Stimulated activated CD8-positive, alpha-beta memory T cell treated with anti-CD3 and anti-CD28 coated beads, Interleukin-7, amount 100 ng/mL, for 24 hours (primary cell): ENCODE measurements at places on chromosomes 4 and X.

GRCh38 chrX:131985526-131986049 is 37.5 kb upstream of the STK26 start:
- no peak for DNase-seq

- no peak for DNase-seq
Observed at GRCh38 chr4:96776920-96777527, 937.1 kb downstream of the PDHA2 start.

- DNase-seq, result no peak
Observed at GRCh38 chr4:156958276-156959074, 13.1 kb downstream of the PDGFC start.

DNA sequence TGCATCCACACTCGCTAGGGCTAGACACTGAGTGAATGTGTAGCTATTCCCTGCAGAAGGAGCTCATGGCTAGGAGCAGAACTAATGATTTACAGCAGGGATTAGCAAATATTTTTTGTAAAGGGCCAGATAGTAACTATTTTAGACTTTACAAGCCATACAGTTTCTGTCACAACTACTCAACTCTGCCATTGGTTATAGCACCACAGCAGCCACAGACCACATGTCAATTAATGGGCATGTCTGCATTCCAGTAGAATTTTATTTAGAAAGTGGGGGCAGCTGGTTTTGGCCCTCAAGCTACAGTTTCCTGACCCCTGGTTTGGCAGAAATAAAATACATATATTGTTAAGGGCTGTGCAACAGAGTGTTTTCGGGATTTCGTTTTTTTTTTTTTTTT is 192.6 kb downstream of the FRMPD4 start:
- DNase-seq, result no peak

DNA sequence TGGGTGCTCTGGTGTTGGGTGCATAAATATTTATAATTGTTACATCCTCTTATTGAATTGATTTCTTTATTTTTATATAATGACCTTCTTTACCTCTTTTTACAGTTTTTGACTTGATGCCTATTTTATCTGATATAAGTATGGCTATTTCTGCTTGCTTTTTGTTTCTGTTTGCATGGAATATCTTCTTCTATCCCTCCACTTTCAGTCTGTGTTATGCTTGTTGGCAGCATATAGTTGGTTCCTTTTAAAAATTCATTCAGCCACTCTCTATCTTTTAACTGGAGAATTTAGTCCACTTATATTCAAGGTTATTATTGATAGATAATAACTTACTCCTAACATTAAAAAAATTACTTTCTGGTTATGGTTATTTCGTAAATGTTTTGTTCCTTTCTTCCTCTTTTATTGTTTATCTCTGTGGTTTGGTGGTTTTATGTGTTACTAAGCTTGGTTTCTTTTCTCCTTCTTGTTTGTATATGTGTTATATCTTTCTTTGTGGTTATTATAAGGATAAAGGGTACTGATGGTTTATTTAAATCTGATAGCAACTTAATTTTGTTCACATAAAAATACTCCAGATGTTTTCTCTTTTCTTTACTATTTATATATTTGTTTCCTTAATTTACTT is 69.5 kb downstream of the IL15 start:
- DNase-seq, result no peak

DNA sequence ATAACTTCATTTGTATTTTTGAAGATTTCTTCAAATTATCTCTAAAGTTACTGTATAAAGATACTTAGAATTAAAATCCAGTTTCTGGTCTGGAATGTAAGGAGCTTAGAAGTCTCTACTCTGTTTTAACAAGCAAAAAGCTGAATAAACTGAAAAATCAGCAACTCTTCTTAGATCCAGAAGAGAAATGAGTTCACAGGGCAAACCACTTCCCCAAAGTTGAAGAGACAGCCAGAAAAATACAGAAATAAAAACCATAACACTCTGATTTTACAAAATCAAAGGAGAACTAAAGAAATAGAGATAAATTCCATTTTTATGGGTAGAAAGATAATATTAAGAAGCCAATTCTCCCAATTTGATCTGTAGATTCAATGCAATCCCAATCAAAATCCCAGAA is 1166.8 kb downstream of the ADGRL3 start:
- no peak for DNase-seq

- DNase-seq, result no peak
Observed at GRCh38 chrX:2967998-2968909, 38.1 kb upstream of the ARSH start.

GRCh38 chrX:143340190-143340589 is 177.1 kb downstream of the SPANXN3 start:
- DNase-seq, result no peak

DNA sequence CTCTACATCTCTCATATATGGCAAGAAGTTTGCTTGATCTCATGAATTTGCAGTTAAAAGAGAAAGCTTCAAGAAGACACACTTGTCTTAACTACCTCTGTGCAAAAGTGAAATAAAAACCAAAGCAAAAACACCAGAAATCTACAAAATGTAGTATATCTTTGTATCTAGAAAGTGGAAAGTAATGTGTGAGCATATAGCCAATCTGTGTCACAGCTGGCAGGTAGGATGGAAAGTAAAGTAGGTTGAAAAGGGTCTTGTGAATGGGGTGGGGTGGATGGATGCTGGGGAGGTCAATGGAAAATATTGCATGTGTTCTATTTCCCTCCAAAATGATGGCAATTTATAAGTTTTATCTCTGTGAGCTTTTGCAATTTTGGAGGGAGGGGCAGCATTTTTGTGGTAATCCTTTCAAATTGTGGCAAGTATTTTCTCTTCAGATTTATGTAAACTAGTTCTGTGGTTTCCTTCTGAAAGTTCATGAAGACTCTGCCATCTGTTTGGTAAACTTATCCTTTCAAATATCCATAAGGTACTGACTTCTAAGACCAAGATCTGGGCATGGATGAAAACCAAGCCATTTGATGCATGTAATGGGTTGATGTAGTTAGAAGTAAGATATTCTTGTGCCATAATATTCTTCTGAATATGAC is 215.9 kb upstream of the GIMD1 start:
- no peak for DNase-seq

GRCh38 chr4:101356928-101357327 is 9.6 kb upstream of the PPP3CA start:
- no peak for DNase-seq

- no peak for DNase-seq
Observed at GRCh38 chr4:80266253-80266901, at the start of gene FGF5. Gene FGF5, plus strand, starts transcription at chr4:80266664. Its CDS starts 161 bp downstream, at chr4:80266825.

DNA sequence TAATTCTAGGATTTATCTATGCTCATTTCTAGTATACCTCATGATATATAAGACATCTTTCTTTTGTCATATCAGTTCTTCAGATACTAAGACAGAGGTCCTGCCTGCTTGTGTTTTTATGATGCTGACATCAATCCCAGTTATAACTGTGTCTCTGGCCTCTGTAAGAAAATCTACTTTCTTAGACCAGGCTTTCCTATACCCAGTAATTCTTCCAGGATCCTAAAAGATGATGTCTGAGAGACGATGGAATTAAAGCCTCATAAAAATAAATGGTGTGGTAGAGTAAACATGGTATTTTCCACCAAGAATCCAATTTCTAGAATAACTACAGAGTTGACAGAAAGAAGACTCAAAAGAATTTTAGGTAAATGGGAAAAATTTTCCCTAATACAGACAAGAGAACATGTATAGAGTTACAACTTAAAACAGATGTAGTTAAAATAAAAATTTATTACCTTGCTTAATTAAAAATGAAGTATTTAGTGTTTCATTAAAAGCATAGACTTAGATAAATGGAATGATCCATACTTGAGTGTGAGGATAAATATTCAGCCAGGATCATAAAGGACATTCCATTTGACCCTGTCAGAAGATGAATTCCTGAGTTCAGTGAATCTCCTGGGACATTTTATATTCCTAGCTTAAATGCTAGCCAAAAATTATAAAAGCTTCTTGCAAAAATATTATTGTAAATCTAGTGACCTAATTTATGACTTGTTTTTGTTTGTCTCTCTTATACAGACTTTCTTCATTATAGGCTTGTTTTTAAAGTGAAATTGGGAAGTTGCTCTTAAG is 137.4 kb downstream of the PDLIM5 start:
- DNase-seq, result no peak

GRCh38 chr4:102444752-102445151 is 56.4 kb upstream of the NFKB1 start:
- no peak for DNase-seq

DNA sequence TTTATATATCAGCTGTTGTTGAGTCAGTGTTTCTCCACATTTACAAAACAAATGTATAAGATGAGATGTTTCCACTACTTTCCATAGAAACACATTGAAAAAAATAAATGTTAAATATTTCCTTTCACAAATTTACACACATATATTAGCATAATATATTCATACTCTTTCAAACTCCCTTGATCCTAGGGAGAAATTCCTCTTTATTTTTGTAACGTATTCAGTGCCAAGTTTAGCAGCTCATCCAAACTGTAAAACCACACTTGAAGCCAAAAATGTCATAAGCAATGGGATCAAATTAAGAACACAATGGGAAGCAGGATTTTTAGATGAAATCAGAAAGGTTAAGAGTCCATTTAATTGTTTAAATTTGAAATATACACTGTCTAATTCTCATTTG is 381.1 kb upstream of the MAD2L1 start:
- DNase-seq, result no peak

GRCh38 chr4:120963449-120963848 is 40.9 kb upstream of the PRDM5 start:
- DNase-seq, result no peak

GRCh38 chr4:20554134-20554533 is 146.1 kb upstream of the PACRGL start:
- DNase-seq, result no peak

DNA sequence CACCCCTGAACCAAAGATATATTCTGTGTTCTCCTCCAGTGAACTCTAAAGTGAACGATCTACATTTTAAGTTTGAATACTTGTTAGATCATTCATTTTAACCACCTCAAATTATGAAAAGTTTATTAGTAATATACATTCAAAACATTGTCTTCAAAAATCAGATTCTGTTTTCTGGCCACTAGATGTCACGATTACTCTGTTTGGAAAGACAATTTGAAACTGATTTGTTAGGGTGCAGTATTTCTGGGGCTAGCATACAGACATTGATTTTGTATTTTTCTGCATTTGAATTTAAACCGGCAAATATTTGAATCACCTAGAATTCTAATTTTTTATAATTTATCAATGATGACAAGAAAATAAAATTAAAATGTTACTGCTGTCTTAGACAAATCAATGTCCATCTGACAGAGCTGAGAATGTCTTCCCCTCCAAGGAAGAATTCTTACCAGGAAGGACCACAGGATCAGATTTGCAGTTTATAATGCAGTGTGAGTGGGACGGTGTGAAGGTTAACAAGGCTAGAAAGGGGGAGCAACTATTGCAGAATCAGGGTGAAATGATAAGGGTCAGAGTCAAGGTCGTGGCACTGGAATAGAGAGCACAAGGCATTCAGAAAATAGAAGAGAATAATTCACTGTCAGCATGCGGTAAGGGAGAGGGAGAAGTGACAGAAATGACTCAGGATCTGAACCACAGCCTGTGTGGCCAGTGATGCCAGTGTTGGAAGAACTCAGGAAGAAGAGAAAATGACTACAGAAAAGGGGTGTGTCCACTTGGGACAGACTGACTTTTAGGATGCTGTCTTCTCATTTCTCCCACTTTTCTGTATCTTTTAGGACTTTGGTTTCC is 91.6 kb downstream of the ANXA10 start:
- DNase-seq, result no peak

DNA sequence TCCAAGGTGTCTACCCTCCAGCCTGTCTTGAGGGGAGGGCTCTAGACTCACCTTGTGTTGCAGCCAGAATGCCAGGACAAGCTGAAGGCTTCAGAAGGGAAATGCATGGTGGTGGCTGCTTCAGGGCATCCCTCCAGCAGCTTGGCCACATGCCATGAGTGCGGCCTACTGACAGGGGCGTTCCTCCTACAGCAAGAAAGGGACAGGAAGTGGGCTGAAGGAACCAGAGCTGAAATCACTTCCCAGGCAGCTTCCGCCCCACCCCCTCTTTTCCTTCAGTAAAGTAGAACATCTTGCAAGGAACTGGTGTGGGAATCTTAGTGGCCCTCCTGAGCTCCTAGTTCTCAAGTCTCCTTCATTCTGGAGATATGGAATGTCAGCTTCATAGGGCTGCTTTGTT is 167.5 kb upstream of the DGKK start:
- DNase-seq, result no peak

- DNase-seq, result no peak
Observed at GRCh38 chrX:138710866-138711341, 613 bp downstream of the FGF13 start.

- no peak for DNase-seq
Observed at GRCh38 chr4:23857367-23857959, 32.4 kb downstream of the PPARGC1A start.

DNA sequence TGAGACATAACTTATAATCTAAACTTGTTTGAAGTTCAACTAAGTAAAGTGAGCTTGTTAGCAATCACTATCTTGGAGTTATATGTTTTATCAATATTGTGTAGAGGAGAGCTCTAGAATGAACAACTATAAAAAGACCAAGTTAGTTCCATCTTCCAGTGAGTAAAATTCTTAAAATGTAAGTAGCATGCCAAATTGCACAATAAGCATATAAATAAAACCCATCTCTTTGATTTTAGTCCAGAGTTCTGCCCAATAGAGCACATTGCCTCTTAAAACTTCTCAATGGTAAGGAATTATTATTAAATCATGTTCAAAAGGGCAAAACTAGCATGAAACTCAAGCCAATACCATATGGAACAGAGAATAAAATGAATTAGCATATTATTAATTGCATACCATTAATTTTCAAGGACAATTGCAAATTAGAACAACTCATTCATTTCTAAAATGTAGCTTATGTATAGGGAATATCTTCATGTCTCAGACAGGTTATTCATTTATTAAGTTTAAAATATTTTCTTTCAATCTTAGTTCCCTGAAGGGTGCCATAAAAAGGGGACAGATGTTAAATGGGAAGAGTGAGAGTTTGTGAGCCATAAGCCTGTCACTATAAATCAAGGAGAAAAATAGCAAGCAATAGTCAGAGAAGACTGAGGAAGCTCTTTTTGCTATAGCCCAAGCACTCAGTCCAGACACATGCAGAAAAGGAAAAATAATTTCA is 507.6 kb downstream of the CENPC start:
- no peak for DNase-seq

GRCh38 chrX:31483336-31483735 is 411.5 kb upstream of the FTHL17 start:
- DNase-seq, result no peak

- DNase-seq, result no peak
Observed at GRCh38 chr4:147693218-147693617, 9.3 kb upstream of the PRMT9 start.
